ENCODE measurements at places on chromosomes 2 and 18. TPM values are rescaled to one million over a fixed set of nuclear protein-coding genes. Genes with fewer than 3 reads are reported as not detected.

DNA sequence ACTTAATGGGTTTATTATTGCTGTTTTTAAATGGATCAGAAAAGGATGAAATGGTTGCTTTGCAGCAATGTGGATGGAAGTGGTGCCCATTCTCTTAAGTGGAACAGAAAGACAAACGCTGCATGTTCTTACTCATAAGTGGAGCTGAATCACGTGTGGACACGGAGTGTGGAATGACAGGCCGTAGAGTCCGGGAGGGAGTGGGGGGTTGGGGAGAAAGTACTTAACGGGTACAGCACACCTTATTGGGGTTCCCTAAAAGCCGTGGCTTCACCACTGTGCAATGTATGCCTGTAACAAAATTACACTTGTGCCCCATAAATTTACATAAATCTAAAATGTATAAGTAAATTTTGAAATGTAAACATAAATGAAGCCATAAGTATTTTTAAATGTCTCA lies 64.0 kb upstream of the CTDP1 start:
- peak; percentile 46 for DNase-seq

DNA sequence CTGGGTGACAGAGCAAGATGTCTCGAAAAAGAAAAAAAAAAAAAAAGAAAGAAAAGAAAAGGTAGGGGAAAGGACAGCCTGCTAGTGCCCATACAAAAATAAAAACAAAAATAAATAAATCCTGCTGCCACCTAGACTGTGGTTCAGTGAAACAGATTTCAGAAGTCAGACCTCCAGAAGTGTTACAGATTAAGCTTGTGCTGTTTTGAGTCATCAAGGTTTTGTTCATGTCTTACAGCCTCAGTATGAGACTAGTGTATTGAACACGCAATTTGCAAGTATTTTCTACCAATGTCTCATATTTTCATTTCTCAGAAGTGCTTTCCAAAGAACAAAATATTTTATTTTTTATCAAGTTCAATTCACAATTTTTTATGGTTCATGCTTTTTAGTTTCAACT lies 720.4 kb upstream of the GYPC start:
- DNase-seq: no peak

- no peak for DNase-seq
These were observed 33.7 kb downstream of the STARD6 start for GRCh38 chr18:54323970-54324369.

DNA sequence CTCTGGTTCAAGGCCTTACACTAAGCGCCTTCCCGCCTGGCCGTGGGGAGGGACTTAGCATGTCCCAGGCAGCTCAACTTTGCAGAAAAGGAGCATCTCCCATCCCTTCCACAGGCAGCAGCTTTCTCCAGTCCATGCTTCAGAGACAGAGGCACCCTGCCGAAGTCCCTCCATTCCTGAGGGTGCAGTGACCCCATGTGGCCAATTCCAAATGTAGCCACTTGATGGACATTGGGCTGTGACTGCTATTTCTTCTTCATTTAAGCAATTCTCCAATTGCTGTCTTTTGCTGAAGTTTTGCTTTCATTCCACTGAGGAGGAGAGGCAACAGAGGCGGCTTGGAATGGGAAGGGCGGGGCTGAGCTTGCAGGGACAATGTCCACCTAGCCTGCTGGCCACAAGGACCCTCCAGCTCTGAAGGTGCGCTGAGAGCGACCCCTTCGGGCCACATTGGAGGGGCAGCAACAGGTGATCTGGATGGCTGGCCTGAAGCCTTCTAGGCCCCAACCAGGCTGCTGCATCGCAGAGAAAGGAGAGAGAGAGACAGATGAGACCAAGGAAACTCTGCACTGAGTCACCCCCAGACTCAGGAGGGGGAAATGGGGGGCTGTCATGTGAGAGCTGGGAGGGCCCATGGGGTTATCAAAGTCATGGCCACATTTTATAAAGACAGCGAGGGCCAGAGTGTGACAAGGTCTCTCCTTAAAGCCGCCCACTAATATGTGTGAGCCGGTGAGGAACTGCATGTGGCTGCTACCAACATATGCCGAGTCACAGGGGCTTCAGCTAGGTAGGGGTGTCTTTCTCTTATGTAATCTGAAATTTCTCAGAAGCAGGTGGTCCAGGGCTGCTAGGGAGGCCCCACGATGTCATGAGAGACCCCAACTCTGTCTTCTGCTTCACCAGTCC lies 61.3 kb downstream of the LONRF2 start:
- DNase-seq: peak; percentile 82

DNA sequence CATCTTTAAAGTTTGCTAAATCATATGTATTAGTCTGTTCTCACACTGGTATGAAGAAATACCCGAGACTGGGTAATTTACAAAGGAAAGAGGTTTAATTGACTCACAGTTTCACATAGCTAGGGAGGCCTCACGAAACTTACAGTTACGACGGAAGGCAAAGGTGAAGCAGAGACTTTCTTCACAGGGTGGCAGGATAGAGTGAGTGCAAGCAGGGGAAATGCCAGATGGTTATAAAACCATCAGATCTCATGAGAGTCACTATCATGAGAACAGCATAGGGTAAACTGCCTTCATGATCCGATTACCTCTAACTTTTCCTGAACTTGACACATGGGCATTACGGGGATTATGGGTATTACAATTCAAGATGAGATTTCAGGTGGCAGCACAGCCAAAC lies 1075.2 kb upstream of the NRXN1 start:
- DNase-seq: no peak

DNA sequence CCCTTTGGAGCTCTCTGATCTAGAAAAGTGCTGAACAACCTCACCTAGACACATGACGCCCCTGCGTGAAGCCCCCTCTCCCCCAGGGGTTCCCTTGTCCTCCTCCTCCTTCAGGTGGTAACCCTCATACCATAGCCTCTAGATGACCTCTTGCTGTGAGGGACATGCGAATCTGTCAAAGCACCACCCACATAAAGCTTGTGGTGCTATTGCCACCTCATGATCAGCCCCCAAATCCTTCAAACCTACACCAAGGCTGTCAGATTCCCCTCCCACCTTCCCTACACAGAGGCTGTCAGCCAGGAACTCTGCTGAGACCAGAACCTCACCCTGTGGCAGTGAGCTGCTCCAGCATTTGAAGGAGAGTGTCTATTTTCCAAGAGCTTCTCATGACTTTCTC lies 43.1 kb upstream of the TEX51 start:
- no peak for DNase-seq

- peak; percentile 70 for DNase-seq
These were observed 633 bp upstream of the RNF152 start for GRCh38 chr18:61893309-61893970.

GRCh38 chr2:192718340-192718739 lies 523.6 kb upstream of the TMEFF2 start:
- no peak for DNase-seq

GRCh38 chr2:39855856-39856255 lies 76.8 kb upstream of the THUMPD2 start:
- no peak for DNase-seq

GRCh38 chr2:168594778-168595177 lies 138.7 kb downstream of the CERS6 start:
- DNase-seq: no peak

DNA sequence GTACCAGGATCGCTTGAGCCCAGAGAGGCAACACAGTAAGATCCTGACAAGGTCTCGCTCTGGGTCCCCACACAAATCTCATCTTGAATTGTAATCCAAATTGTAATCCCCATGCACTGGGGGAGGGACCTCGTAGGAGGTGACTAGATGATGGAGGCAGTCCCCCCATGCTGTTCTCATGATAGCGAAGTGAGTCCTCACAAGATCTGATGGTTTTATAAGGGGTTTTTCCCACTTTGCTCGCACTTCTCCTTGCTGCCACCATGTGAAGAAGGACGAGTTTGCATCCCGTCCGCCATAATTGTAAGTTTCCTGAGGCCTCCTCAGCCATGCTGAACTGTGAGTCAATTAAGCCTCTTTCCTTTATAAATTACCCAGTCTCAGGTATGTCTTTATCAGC lies 46.0 kb upstream of the SERTAD2 start:
- DNase-seq: no peak

GRCh38 chr2:48279344-48280090 lies 250.4 kb upstream of the STON1 start:
- DNase-seq: no peak

DNA sequence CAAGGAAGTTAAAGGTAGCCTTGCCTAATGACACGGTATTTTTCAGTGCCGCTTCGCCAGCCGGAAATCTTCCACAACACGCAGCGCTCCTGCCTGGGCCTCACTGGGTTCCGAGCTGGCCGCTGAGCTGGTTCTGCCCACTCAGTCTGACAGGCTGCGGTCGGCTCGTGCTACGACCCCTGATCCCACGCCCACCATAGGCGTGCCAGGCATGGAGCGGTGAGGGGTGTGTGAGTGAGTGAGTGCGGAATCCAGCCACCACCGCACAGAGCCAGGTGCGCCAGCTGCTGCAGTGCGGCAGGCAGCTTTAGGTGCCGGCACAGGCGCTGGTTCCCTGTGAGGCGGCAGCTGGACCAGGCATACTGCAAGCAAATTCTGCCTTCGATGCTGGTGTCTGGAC lies 407.9 kb downstream of the DCC start:
- DNase-seq: no peak

GRCh38 chr2:240687045-240687740 lies 4.5 kb upstream of the AQP12A start:
- no peak for DNase-seq

GRCh38 chr18:63105636-63106316 lies 213.8 kb downstream of the BCL2 start:
- DNase-seq: no peak

DNA sequence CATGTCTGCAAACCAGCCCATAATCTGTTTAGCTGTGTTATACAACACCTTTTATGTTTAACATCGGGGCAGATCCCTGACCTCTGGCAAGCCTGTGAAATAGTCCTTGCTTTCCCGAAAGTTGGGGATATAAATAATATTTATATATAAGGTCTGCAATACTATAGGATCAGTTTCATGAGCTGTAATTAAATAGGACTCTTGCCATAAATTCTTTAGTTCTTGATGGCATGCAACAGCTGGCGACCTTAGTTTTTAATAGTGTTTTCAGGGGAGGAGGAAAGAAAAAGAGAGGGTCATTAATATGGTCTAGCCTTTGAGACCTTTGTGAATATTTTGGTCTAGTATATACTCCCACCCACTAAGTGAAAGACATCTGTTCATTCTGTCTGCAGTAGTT lies 166.5 kb downstream of the MTX2 start:
- no peak for DNase-seq

DNA sequence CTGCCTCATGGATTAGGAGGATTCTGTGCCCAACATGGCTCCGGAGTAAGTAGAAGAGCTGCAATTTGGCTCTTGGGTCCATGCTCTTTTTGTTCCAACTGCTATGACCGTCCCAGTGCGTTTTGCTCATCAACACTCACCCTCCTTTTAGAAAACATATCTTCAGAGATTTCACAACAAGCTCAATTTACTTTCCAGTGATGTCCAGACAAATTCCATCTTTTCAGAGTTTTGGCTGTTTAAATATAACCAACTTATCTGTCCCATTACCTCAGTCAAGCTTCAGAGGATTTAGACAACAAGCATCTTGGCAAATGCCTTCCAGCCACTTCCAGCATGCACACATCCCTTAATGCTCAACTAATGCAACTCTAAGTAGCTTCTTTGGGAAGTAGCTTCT lies 6.9 kb upstream of the SLC14A2 start:
- no peak for DNase-seq

DNA sequence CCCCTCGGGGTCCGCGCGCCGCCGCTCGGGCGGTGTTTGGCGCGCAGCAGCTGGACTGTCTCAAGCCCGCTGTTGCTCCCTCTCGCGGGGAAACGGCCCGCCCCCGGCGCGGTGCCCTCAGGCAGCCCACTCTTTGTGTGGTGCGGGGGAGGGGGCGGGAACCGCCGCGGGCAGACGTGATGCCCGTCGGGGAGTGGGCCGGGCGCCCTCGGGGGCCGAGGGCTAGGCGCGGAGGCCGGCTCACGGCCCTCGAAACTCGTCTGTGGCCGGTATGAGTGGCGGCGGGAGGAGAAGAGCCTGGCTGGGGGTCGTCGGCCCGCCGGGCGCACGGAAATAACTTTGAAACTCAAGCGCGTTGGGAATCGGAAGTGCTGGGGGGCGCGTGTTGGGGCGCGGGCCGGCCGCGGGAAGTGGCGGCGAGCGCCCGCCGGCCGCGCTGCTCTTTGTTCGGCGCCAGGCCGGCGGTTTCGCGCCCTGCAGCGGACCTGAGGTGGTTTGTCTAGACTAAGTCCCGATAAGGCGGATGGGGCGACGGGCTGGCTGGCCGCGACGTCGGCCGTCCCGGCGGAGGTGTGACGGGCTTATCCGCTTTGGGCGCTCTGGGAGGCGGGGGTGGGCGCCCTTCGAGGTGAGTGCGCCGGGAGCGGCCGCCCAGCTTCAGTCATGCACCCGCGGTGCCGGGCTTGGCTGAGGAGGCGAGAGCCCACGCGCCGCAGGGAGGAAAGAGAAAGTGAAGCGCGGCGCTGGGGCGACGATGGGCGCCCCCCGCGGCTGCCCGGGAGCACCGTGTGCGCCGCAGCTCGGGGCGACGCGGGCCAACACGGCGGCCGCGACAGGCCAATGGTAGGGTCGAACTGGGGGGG lies 679 bp downstream of the PTMA start:
- peak; percentile 75 for DNase-seq

- no peak for DNase-seq
These were observed 5.3 kb downstream of the LHCGR start for GRCh38 chr2:48750128-48750739.

DNA sequence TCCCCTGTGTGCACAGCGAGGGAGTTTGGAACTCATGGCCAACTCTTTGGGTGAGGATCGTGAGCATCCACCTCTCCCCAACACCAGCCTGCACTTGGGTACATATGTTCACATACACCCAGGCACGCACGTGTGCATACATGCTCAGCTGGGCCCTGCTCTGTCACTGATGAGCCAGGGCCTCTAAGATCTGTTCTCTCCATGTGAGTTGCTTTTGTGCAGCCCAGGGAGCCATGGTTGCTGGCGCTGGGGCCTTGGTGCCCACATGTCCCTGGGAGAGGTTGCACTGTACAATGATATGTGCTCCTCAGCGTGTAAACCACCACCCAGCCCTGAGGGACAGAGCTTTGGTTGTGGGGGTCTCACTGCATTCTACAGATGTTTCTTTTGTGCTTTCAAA lies 44.1 kb downstream of the KLHL29 start:
- DNase-seq: no peak

- no peak for DNase-seq
These were observed 572.7 kb downstream of the EPHA4 start for GRCh38 chr2:220999356-220999755.

GRCh38 chr2:203327582-203327900 lies 653 bp upstream of the ABI2 start:
- no peak for DNase-seq

- DNase-seq: no peak
These were observed 34.3 kb downstream of the DARS1 start for GRCh38 chr2:135951041-135951583.

Gene TSPYL6
- total RNA-seq: 0.13 TPM

Gene SERPINB3
- total RNA-seq: not detected

Gene SMAD2
- 170 TPM for total RNA-seq

Gene GALNT5
- 0.80 TPM for total RNA-seq

Gene ANKRD30B
- total RNA-seq: 17.2 TPM

Gene THUMPD2
- total RNA-seq: 17.8 TPM

Gene SKA1
- 0.36 TPM for total RNA-seq

Gene FOXI3
- total RNA-seq: not detected

Gene OTOS
- not detected for total RNA-seq

Gene DLX2
- 0.27 TPM for total RNA-seq

Gene DPP4
- 11.8 TPM for total RNA-seq

Gene ANKRD36
- 69.6 TPM for total RNA-seq

Gene SIX3
- total RNA-seq: not detected

Gene AQP4
- 0.27 TPM for total RNA-seq

All from sciatic nerve (tissue), 2 donors.